Stimulated activated CD4-positive, alpha-beta T cell treated with anti-CD3 and anti-CD28 coated beads, TNF-alpha, amount 100 ng/mL, for 1 hour (primary cell): ENCODE measurements at places on chromosomes 1 and 21.
A peak's percentile ranks its signal among the peaks of the same experiment; 100 is the strongest.

- DNase-seq: no peak
Observed at GRCh38 chr1:19036041-19036812, 79.8 kb upstream of the IFFO2 start.

DNA sequence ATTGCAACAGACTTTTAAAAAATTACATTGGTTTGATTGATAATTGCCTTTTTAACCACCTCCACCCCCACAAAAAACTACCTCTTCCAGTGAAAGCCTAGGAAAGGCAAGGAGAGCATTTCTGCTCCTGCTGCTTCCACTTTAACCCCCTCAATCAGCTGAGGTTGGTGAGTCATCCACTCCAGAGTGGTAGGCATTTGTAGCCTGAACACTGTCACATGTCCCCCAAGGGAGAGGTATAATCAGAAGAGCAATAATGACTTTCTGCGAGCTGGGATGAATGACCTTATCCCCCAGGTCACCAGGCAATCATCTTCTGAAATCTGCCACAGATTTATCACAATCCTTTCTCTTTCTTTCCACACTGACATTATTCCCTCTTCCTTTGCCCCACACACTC is 126.6 kb upstream of the CAMK1G start:
- DNase-seq: no peak

DNA sequence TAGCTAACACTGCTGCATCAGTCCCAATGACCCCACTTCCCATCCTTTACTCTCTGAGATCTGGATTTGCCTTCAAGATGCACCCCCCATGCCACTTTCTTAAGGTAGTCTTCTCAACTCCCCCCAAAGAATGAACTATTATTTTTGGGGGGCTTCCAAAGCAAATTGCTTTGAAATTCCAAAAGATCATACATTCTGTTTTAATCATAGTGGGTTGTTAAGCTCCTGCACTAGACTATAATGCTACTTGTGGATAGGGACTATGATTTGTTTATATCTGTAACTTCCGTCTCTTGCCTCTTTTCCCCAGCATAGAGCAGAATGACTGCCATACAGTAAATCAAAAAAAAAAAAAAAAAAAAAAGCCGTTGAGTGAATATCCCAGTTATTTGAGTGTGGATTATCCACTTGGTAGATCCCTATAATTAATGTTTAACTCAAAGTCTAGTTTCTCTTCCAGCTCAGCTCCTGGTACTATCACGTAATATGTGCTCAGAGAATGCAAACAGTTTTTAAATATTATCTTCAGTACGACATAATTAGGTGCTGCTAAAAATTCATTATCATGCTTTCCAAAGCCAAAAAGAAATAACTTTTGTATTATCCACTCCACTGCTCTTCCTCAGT is 26.9 kb downstream of the KIRREL1 start:
- DNase-seq: no peak

DNA sequence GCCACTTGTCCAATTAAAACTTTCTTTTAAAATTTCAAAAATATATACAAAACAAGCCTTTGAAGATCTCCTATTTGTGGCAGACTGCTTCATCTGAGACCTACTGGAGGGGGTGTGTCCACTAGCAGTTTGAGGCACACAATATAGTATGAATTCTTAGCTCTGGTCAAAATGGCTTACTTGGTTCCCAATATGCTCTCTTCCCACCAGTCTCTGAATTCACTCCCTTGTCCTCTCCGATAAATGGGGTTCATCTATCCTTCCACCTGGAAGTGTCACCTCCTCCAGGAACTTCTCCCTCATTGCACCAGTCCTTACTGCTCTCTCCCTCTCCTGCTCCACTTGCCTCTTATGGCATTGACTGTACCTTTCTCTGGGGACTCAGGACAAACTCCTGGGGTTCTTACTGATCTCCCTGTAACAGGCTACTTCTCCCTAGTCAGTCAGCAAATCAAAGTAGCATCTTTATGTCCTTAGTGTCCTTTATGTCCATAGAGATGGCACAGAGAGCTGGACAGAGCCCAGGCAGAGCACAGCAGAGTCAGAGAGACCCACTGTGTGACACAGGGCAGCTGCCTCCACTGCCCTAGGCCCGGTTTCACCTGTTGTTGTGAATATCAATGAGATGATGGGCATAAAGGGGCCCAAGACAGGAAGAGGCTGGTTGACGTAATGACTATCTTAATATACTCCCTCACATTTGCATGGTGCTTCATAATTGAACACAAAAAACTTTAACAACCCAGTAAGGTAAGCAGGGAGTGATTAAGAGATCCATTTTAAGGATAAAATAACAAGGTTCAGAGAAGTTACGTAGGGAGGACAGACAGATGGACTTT is 3.6 kb downstream of the ASAP3 start:
- no peak for DNase-seq

- DNase-seq: no peak
Observed at GRCh38 chr1:61160526-61160925, 78.2 kb downstream of the NFIA start.

GRCh38 chr1:240030236-240030635 is 61.4 kb upstream of the FMN2 start:
- no peak for DNase-seq

DNA sequence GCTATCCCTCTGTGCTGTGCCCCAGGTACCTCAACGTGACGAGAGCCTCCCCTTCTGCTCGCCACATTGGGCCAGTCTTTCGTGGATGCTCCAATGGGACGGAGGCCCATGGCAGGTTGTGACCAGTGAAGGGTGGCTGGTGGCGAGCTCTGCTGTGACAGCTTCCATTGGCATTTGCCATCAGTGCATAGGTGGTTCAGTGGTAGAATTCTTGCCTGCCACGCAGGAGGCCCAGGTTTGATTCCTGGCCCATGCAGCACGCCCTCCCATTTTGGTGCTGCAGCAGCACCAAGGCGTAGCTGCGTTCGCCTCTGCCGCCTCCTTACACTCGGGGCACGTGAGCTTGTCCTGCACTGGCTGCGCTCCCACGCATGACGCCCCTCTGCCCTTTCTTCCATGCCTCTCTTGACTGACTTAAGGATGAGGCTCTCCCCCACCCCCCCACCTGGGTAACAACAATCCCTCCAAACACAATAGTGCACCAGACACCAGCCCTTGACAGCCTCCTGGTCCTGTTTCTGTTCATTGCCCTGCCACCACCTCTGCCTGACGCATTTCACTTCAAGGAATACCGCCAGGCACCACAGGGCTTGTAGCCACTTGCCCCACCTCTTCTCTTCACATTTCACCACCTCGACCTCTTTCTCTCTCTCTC is 24.7 kb upstream of the FCGR2A start:
- DNase-seq: no peak

GRCh38 chr1:2324553-2325366 is 66.6 kb downstream of the MORN1 start:
- DNase-seq: no peak

DNA sequence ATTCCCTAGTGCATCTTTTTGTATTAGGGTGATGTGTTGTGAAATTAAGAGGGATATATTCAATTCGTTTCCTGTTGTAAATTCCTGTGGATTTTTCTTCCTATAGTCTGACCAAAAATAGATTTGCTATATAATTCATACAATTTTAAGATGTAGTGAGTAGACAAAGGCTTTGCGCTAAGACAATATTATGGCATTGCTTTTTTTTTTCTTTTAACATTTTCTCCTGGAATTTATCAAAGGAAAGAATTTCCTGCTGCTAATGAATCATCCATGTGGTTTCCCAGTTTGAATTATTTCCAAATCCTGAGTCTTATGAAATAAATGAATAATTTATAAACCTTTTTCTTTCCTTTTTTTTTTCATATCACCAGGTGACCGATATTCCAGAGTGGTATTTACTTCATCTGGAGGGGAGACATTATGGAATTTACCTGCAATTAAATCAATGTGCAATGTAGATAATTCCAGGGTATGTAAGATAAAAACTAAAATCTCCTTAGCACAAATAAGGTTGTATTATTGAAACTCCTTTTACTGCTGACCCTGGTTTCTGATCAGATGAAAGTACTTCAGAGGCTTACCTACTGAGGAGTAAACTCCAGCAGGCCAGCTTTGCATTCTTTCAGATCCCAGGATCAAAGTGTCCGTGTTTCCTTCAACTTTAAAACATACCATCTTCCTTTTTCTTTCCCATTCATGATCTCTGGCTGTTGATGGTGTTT is 148.4 kb downstream of the TLR5 start:
- no peak for DNase-seq

GRCh38 chr1:226553924-226554282 is 5.3 kb downstream of the STUM start:
- no peak for DNase-seq

GRCh38 chr21:45643021-45643980 is at the start of gene PCBP3:
TSS of gene PCBP3 (plus strand) at chr21:45643725. CDS start at chr21:45850086, 206,361 bp downstream.
- peak; percentile 95 for DNase-seq

- no peak for DNase-seq
Observed at GRCh38 chr1:161113915-161114314, 3.9 kb downstream of the PFDN2 start.

- DNase-seq: no peak
Observed at GRCh38 chr1:31524186-31524901, 52.0 kb upstream of the TINAGL1 start.

DNA sequence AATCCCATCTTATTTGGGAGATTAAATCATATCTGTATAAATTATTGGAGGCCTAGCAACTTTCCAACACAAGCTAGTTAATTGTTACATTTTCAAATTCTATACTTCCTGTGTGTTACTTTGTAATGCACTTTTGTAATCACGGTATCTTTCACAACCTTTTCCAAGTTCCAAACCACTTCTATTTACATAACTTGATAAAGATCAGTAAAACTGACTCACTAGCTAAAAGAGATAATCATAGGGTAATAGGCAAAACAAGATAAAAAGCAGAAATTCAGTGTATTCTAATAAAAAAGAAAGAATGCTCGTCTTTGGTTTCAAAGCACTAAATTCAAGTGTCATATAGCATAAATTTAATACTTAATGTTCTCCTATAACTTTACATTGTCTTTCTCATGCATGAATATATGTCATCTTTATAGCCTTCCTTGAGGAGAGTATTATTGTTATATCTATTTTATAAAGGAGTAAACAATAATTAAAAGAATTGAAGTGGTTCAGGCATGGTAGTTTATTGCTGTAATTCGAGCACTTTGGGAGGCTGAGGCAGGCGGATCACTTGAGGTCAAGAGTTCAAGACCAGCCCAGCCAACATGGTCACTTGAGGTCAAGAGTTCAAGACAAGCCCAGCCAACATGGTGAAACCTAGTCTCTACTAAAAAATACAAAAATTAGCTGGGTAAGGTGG is 66.4 kb downstream of the RGS13 start:
- DNase-seq: no peak

DNA sequence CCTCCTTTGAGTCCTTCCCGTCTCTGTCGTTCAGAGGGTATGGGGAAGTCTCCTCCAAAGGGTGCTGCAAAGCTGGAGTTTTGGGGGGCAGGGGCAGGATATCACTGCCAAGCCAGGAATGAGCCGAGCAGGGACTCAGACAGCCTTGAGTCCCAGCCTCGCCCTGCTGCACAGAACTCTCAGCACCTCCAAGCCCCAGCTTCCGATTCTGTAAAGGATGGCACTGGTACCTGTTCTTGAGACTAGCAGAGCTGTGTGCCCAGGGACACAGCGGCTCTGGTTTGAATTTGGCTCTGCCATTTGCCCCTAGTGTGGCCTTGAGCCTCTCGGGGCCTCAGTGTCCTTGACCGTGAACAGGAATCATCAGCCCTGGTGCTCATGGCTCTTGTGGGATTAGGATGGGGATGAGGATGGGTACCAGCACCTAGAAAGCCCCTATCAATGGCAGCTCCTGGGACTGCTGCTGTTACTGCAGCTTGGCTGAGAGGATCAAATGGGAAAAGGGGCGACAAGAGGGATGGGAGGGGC is 1.5 kb upstream of the FBLIM1 start:
- DNase-seq: no peak

DNA sequence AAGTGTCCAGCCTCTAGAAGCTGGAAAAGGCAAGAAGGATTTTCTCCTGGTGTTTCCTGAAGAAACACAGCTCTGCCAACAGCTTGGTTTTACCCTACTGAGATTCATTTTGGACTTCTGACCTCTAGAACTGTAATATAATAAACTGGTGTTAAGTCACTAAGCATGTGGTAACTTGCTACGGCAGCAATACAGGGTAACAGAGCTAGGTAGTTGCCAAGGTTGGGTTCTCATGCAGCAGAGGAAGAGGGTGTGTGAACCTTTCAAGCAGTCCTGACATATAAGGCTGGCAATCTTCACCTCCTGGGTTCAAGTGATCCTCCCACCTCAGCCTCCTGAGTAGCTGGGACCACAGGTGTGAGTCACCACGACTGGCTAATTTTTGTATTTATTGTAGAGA is 36.0 kb downstream of the GNG4 start:
- no peak for DNase-seq

GRCh38 chr1:88357729-88358128 is 326.3 kb upstream of the PKN2 start:
- DNase-seq: no peak

DNA sequence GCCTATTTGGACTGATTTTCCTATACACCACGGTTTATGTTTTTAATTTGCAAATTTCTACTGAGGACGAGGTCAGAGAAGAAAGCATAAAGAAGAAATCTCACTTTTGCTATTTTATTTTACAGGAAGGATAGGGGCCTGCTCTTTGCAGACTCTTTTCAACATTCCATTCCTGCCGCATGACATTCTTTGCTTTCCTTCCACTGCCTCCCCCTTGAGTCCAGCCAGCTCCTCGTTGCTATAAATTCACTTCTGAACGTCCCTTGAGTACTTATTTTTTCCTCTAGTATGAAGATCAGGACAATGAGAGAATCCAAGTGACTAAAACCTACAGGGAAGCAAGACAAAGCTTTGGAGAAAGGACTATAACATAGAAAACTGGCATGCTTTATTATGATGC is 53.4 kb upstream of the PTGFR start:
- no peak for DNase-seq

GRCh38 chr1:182807907-182808306 is 18.3 kb downstream of the NPL start:
- DNase-seq: no peak

DNA sequence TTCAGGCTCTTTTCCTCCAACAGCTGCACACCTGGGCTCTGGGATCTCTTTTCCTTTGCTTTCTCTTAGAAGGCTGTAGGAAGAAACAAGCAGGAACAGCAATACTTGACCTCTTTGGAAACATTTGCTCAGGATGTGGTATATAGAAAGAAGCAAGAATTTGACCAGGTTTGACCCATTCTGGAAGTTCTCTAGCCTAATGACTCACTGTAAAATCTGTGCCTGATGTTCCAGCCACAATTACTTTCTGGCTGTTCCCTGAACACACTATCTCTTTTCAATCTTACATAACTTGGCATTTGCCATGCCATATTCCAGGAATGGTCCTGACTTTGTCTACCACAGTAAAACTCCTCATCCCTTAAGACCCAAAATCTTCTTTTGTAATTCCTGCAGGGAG is 419.9 kb upstream of the DAB1 start:
- DNase-seq: no peak

DNA sequence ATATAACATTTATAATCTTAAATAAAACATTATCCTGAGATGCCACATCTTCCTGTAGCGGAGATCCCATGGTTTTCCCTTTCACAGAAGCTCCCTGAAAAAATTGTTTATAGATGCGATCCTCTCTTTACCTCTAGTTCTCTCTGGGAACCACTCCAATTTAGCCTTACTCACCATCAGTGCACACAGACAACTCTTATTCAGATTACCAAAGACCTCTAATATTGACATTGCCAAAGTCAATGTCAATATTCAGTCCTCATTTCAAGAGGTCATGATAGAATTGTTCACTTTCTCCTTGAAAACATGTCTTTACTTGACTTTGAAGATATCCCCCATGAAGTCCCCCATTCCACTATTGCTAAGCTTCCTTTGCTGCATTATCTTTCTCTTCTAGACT is 248.8 kb downstream of the CTH start:
- DNase-seq: no peak

GRCh38 chr1:107003972-107004371 is 52.5 kb upstream of the PRMT6 start:
- no peak for DNase-seq

GRCh38 chr1:229342656-229343569 is at the start of gene CCSAP:
TSS of gene CCSAP (minus strand) at chr1:229343047. CDS start at chr1:229342465, 582 bp downstream.
- DNase-seq: no peak
